IMR-90 (cell line): ENCODE measurements at places on chromosomes 5 and 9.

- no peak for DNase-seq
These were observed 28.3 kb upstream of the TGFBR1 start for GRCh38 chr9:99076483-99077171.

GRCh38 chr9:131027048-131027871 is 18.3 kb downstream of the LAMC3 start:
- DNase-seq: no peak

DNA sequence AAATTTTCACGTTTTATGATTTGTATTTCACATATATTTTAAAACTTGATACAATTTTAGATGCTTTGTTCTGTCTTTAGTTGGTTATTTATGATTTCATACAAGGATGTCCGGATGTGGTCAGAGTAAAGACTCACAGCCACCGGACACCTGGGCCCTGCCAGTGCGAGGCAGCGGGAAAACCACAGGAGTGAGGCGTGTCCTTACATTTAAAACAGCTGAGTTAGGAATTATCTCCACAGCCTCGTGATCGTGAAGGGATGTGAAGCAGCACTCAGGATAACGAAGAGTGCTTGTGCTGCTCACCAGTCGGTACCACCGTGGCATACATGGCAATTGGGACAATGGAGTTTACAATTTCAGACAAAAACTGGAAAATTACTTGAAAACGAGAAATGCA is 14.0 kb downstream of the SNX18 start:
- no peak for DNase-seq

DNA sequence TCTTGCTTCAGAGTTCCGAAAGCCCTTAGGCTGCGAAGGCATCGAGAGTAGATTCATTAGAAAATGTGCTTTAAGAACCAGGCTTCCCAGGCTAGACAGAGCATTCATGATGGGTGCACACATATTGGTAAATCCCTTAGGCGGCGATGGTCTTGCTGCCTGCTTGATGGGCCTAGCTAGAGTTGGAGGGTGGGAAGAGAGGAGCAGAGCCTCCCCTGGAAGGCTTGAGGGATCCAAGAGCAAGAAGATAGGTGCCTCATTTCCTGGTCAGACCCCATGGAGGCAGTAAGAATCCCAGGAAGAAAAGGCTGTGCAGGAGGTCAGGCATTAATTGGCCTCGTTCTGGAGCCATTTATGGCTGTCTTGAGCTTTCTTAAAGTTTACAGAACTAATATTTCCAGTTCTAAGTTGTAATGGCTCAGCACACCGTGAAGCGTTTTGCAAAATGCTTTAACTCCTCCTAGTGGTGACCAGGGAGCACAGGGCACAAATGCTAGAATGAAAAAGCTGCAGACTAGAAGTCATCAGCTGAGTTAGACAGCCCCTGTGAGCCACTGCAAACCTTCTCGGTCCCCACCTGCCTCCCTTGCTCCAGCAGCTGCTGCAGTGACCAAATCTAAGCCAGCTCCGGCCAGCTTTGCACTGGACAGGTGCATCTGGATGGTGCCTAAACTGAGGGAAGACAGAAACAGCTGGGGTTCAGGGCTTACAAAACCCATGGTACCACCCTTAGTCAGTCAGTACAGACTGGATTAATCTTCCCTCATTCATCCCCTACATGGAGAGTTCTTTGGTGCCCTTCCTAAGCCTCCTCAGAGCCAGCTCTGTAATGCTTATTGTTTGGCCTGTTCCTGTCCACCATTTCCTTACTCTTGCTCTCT is 14.7 kb downstream of the SLC45A2 start:
- DNase-seq: peak; percentile 71

- DNase-seq: no peak
These were observed 76.7 kb upstream of the SPOCK1 start for GRCh38 chr5:137575847-137576246.
